Stimulated activated CD4-positive, alpha-beta T cell treated with anti-CD3 and anti-CD28 coated beads, Interleukin-1b, Interleukin-23, amount 100 ng/mL, for 1 hour (primary cell): ENCODE measurements at places on chromosomes 6 and 20.

DNA sequence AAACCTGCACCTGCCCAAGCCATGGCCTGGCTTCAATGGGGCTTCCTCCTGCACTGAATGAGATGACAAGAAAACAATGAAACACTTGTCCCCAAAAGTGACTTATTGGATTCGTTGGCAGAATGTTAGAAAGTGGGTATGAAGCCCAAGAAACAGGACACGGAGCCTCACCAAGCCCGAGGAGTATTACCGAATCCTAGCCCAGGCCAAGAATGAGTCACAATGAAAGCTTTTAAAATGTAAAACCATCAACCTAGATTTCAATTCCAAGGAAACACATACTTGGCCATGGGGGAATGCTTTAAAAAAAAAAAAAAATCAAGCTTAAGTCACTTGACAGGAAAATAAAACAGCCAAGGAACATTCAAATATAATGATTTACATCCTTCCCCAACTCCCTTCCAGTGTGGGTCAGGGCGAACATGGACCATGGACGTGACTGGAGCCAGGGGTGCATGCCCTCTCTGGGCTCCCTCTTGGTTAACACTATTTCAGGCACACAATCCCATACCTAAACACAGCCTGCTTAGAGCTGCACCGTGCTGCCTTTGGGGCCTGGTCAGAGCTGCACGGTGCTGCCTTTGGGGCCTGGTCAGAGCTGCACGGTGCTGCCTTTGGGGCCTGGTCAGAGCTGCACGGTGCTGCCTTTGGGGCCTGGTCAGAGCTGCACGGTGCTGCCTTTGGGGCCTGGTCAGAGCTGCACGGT, 3.1 kb upstream of the STX16 start:
- DNase-seq, result no peak

DNA sequence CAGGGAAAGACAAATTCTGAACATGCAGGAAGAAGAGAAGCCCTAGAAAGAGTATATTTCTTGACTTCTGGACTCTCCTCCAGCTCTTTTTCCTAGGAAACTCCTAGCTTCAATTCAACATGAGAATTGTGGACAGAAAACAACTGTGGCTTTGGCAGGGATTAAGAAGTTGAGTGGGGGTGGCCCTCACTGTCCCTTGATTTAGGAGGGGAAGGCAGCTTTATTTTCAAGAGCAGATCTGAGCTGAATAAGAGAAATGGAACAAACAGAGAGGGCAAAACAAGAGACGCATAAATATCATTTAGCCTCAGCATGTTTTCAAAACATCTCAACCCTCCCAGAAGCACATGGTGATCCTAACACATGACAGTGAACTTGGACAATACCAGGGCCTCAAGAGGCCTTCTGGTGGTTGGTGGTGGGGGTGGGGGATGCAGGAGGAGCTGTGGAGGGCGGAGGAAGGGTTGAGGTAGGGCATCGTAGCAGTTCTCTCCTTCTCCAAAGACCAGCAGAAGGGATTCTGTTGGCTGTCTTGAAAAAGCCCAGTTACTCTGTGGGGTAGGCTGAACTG, 21.1 kb upstream of the TAGAP start:
- DNase-seq, result no peak

DNA sequence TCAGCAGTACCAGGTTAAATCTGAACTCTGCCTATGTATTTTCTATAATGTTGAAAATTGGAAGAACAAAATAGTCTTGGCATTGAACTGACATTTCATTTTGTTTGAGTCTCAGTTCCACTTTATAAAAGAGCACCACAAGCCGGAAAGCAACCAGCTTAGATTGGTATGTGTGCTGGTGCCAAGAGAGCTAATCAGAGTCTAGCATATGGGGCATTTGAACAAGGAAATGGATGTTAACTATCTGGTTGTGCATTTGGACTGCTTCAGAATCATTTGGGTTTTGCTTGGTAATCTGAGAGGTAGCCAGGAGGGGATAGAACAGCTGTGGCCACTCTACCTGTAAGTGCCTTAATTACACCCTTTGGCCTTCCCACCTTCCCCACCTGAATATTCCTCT, 184.8 kb downstream of the GRIK2 start:
- DNase-seq, result no peak

- peak; percentile 75 for DNase-seq
Measured at GRCh38 chr20:63520504-63520933, at the start of gene PPDPF. Gene PPDPF (plus strand): TSS chr20:63520765. CDS start chr20:63521309, 544 bp downstream.

DNA sequence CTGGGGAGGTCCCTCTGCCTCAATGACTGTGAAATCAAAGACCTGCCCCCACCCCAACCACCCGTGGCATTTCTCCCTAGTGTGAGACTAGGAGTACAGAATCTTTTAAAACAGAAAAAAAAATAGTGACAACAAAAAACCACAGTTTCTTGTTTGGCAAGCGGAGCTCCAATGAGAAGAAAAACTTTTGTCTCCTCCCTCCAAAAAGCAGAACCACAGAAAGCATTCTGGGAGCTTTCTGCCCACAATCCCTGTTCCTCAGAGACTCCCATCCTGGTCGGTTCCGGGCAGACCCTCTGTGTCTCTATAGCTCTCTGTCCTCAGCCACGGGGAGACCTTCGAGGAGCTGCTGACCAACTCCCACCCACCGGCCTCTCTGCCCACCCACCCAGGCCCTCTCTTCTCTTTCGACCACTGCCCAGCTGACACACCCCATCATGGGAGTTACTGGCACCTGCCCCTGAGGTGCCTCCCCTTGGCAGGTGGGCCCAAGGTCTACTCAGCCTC, 4.9 kb downstream of the PREX1 start:
- no peak for DNase-seq

DNA sequence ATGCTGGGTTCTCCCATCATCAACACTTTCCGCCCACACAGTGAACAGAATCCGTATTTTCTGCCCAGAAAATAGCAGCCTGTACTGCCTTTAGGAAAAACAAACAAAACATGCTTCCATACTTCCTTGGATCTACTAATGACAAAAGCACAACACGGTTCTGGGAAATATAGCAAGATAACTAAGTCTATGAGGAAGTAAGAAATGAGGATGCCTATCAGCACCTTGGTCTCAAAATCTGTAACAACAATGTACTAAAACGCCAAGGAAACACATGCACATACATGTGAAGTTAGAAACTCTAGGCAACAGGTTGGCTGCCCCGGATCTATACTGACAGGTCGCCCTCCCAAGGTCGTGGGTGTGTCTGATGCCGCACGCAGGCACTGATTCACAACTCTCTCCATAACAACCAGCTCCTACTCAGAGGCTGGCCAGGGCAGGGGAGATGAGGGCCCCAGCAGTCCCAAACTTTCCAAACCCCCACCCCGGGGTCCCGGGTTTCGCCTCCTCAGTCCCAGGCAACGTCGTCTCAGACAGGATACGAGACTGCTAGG, 710 bp downstream of the BTBD9 start:
- peak; percentile 26 for DNase-seq

DNA sequence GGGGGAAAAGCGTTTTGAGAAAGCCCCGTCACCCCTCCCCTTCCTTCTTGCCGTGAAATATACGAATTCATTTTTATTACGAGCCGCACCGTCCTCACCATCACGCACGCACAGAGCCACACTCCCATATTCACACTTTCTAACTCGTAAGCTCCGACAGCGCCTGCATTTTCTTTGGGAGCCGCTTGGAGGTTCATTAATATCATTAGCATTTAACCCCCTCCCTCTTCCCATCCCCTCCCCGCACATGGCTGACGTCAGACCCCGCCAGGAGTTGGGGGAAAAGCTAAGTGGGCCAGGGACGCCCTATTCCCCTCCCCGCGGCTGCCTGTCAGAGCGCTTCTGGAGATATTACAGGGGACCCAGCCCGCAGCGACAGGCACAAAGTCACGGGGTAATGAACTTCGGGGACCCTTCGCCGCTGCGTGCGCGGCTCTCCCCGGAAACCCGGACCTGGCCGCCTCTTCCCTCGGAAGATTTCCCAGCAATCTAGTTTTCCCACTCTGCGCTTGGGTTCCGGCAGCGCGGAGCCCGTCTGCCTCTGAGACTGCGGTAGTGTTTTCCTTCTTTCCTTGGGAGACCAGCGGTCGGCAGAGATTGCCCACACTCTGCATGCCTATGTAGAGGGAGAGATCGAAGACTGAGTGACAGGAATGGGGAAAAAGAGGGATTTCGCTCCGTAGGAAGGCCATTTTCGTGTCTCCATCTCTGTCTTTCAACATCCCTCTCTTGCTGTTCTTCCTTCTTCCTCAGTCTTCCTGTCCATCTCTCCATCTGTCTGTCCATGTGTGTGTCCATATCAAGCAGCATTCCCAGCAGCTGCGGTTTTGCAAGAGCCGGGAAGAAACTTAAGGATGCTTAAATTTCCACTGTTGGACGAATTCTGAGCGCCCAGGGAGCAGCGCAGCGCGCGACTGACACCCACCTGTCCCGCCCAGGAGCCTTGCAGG, at the start of gene NR2E1:
NR2E1 (plus strand) TSS at position 309 of the 950 bp plus-strand sequence. CDS start 744 bp downstream, outside the sequence.
- no peak for DNase-seq

- no peak for DNase-seq
Measured at GRCh38 chr6:25623879-25624278, 28.1 kb upstream of the SCGN start.

GRCh38 chr20:49229381-49229780, 10.2 kb downstream of the DDX27 start:
- no peak for DNase-seq

DNA sequence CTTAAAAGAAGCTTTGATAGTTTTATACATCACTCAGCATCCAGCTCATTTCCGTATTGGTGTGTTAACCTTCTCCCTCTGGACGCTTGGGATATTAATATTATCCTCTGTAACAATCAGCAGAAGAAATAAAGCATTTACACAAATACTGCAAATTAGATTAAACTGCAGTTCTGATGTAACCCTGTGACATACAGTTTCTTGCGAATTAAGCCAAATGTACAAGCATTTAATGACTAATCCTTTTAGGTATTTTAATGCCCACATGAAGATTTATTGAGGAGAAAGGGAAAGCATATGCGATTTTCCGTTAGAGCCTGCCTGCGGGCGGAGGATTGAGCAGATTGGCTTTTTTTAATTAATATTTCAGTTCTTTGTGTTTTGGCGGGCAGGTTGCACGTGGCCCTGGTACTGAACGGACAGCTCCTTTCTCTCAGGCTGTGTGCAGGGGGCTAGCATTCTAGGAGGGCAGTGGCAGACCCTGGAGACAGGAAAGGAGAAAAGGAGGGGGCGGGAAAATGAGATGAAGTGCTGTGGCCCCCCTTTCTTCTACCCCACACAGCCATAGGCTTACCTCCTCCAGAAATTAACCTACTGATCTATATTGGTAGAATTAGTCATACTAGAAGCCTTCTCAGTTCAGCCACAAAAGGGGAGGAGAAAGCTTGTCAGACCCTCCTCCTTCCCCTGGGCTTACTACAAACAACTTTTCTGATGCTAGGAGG, 14.1 kb upstream of the TFAP2D start:
- no peak for DNase-seq

DNA sequence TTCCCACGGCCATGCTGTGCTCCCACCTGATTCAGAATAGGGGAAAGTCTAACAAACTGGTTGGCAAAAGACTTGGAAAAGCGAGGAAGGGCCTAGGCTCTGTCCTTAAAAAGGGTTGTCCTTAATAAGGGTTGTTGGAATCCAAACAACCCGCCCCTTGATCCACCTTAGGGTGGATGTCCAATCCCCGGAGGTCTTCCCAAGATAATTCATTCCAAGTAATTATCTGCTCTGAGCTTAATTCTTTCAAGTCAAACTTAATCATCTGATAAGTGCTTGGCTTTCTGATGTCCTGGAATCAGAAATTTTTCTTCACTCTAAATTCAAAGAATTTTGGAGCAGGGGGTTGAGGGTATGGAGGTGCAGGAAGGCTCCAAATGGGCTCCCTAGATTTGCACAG, at the start of gene KHDC1L:
KHDC1L (minus strand) TSS at position 101 of the 400 bp plus-strand sequence; CDS start at position 13, 88 bp downstream.
- DNase-seq, result no peak

GRCh38 chr6:42409581-42409980, 42.1 kb downstream of the TRERF1 start:
- no peak for DNase-seq

DNA sequence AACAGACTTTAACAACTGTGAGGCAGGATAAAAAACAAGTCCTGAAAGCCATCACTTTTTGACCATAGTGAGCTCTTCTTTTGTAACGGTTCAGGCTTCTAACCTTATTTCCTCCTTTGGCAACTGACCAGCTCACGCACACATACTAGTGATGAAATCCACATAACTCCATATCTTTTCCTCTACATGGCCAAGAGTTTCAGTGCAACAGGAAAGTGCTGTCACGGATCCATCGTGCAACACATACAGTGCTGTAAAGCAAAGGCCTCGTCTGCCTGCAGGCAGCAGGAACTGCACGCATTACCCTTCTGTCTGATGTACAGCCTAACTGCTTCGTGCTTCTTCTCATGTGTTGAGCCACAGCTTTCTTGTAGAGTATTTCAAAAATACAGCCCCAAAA, 108.5 kb downstream of the EPM2A start:
- no peak for DNase-seq

- no peak for DNase-seq
Measured at GRCh38 chr6:71420095-71420692, 131.6 kb downstream of the OGFRL1 start.

DNA sequence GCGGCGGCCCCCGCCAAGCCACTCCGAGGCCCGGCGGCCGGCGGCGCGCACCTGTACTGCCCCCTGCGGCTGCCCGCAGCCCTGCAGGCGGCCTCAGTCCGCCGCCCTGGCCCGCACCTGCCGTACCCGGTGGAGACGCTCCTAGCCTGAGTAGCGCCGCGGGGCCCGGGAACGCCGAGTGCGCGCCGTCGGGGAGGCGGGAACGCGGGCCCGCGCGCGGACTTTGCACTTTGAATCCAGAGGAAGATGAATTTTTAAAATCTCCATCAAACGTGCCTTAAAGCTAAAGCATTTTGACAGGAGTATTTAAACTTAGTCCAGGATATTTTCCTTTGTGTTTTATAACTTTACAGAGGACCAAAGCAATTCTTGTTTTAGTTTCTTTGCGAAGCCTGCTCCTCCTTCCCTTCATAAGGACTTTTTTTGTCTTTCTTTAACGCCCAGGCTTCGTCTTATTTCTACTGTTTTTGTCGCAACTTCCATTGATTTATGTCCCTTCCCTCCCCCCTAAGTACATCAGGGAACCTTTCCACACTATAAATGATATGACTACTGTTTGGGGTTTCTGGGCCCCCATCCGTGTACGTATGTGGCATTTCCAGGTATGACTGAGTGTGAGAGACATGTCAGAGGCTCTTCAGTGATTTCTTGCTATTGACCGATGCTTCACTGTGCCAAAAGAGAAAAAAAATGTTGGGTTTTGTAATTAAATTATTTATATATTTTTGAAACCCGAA, 2.0 kb downstream of the FOXQ1 start:
- no peak for DNase-seq

DNA sequence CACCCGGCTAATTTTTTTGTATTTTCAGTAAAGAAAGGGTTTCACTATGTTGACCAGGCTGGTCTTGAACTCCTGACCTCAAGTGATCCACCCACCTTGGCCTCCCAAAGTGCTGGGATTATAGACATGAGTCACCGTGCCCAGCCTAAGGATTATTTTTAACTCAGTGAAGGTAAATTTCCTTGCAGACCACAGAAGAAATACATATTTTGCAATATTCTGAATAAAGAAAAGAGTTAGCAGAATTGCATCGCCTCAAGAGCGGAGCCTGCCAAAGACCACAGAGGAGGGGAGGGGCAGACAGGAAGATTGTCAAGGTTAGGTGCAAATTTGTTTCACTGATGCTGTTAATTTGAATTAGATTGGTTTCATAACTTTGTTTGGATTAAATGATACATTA, 47.4 kb downstream of the SOD2 start:
- no peak for DNase-seq

GRCh38 chr20:39133201-39133600, 171.1 kb downstream of the DHX35 start:
- DNase-seq, result no peak
